ENCODE measurements at places on chromosomes 6 and 20.

GRCh38 chr6:149270616-149271015, 46.9 kb upstream of the TAB2 start:
- DNase-seq, result no peak

GRCh38 chr20:13659288-13659687, 20.6 kb upstream of the TASP1 start:
- DNase-seq, result no peak

GRCh38 chr20:1010659-1011058, 8.5 kb upstream of the RSPO4 start:
- DNase-seq, result no peak

DNA sequence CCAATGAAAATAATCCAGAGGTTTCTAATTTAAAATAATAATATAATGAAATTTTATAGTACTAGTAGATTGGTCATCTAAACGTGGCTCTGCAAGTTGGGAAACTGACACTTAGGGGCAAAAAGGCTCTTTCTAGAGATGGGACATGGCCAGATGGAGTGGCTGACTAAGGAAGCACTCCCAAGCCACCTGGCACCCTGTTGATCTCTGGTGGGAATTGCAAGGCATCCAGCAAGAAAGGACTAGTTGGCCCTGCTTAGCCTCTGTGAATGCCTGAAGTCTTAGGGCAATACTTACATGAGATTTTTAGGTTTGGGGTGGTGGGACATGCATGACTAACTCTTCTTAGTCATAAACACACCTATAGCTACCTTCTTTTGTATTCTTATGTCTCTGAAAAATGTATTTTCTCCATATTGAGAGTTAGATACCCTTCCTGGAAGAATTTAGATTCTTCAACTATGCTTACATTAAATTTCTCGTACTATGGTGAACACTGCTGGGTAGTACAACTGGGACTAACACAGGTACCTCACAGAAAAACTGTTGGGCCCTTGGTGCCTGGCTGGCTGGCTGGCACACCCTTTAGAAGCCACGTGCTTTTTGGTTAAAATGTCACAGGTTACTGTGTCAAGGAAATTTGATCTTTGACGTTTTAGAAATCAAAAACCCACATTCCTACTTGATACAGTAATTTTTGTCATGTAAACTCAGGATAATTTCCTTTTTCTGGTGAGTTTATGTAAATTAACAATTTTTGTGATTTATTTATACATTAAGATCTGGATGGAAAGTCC, 25.0 kb upstream of the SH3BGRL2 start:
- no peak for DNase-seq

DNA sequence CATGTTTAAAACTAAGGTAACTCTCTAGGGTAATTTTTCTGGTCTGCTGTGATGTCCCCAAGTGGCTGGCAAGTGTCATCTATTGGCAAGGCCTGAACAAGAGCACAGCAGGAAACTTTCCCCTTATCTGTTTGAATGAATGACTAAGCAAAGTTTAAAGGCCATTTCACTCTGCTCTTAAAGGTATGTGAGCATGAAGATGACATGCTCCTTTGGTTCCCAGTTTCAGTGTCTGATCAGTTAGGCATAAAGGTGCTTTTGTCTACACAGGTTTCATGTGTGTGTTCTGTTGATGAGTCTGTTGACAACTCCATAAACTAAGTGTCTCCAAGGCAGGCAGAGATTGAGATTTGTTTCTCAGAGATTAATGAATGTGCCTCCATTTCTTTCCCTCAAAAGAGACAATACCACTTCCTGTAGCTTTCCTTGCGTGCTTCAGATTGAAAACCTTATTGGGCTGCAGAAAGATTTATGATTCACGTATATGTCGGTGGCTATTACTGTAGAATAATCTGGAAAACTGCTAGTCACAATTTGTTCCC, 83.9 kb downstream of the MAP3K7 start:
- no peak for DNase-seq

GRCh38 chr6:36657942-36658544, 20.5 kb upstream of the CDKN1A start:
- no peak for DNase-seq

DNA sequence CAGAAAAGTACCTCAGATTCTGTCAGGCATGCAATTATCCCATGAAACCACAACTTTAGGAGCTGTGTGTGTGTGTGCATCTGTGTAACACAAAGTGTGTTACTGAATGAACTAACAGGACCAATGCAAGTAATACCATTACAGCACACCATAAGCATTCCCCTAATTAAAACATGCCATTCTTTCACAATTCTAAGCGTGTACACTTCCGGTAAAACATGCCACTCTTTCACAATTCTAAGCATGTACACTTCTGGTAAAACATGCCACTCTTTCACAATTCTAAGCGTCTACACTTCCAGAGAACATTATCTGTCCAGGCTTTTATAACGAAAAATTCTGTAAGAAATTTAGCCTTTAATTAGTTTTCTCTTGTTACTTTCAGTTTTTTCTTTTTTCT, 238.2 kb downstream of the GMDS start:
- no peak for DNase-seq

- no peak for DNase-seq
Observed at GRCh38 chr6:3592371-3592941, 135.6 kb upstream of the SLC22A23 start.

DNA sequence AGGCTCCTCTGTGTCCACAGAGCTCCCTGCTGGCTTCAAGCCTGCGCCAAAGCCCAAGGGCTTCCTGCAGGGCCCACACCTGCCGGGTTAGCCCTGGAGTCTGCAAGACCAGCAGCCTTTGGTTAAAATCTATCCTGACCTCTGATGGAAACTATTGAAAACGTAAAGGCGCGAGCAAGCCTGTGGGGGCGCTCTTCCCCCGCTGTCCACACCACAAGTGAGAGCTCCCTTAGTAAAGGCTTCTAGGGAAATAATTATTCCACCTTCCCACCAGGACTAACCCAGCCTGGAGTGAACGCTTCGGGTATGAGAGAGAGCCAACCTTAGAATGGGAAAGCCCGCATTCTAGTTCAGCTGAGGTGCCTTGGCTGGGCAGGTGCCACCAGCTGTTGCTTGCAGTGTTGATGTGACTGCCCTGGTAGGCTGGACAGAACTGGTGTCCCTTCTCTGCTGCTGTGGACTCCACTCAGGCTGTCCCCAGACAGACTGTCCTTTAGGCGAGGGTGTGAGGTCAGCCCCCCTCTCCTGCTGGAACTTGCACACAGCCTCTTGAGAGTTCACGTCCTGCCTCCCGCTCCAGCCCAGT, 68.7 kb downstream of the SYTL3 start:
- DNase-seq, result no peak

DNA sequence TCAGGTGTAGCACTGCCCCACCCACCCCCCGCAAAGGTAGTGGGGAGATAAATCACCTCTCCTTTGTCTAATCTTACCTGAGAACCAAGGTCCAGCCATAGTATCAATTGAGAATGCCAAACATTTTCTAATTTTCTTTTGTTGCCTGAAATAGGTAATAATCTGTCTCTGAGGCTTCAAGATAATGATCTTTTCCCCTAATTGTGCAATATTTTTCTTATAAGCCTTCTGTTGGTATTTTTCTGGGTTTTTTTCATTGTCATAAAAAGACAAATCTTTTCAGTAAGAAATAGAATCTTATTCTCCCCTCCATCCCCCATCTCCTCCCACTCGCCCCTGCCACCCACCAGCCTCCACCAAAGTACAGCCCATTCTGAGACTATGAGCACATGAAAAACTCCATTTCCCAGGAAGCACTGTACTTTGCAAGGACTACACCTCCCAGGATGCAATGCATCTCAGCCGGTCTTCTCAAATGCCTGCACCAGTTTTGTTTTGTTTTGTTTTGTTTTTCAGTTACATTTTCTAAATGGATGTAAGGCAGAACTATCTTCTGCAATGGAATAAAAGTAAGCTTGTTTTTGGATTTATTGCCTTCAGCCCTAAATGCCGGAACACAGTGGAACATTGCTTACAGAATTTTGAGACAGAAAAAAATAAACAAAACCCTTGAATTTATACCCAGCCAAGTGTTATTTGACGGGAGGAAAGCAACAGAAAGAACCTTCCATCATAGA, 268.0 kb downstream of the TFAP2A start:
- peak; percentile 19 for DNase-seq

- DNase-seq, result no peak
Observed at GRCh38 chr6:125375821-125376220, 74.1 kb upstream of the HDDC2 start.

DNA sequence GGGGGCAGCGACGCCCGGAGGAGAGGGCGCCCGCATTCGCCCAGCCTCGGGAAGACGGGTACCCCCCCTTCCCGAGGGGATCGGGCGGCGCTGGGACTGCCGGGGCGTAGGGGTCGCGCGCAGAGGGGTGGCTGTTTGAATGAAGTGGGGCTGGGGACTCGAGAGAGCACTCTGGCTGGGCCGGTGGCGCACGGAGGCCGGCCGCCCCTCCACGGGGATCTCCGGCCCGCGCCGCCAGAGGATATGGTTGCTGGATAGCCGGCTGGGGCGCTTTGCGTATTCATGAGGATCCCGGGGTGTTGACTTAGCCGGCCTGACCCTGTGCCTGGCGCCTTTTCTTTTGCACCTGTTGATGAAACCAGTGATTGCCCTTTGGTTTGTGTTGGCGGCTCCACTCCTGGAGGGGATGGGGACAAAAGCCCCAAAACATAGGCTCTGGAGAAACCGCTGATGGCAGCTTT, 469 bp downstream of the SYNJ2 start:
- no peak for DNase-seq
